Bone marrow (tissue), 2 donors: ENCODE measurements at places on chromosomes 7 and 10.

DNA sequence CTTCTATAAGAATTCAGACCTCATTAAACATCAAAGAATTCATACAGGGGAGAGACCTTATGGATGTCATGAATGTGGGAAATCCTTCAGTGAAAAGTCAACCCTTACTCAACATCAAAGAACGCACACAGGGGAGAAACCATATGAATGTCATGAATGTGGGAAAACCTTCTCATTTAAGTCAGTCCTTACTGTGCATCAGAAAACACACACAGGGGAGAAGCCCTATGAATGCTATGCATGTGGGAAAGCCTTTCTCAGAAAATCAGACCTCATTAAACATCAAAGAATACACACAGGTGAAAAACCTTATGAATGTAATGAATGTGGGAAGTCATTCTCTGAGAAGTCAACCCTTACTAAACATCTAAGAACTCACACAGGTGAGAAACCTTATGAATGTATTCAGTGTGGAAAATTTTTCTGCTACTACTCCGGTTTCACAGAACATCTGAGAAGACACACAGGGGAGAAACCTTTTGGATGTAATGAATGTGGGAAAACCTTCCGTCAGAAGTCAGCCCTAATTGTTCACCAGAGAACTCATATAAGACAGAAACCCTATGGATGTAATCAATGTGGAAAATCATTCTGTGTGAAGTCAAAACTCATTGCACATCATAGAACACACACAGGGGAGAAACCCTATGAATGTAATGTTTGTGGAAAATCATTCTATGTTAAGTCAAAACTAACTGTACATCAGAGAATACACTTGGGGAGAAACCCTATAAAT lies 24.1 kb downstream of the ZNF37A start:
- no peak for DNase-seq

DNA sequence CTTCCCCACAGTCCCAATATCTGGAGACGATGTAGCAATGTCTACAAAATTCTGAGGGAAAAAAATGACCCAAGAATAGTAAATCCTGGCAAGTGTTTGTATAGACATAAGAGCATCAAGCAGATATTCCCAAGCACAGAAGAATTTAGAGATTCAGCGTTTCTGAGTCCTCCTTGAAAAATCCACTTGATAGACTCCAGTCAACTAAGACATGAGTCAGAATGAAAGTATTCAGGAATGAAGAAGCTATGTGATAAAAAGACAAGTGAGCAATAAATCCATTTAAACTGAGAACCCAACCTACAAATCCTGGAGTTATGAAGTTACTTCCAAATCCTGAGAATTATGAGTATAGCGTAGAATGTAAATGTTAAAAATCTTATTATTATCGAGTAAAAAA lies 86.1 kb upstream of the NPY start:
- DNase-seq: no peak

- no peak for DNase-seq
Measured at GRCh38 chr10:2949221-2949947, 118.0 kb upstream of the PFKP start.

DNA sequence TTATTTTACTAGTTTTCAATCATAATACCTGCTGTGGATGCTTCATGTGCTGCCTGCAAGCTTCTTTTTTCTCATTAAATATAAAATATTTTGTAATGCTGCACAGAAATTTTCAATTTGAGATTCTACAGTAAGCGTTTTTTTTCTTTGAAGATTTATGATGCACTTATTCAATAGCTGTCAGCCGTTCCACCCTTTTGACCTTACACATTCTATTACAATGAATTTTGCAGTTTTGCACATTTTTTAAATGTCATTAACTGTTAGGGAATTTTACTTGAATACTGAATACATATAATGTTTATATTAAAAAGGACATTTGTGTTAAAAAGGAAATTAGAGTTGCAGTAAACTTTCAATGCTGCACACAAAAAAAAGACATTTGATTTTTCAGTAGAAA lies 103.0 kb downstream of the PTEN start:
- no peak for DNase-seq

GRCh38 chr7:46558482-46559193 lies 637.6 kb upstream of the IGFBP3 start:
- no peak for DNase-seq

DNA sequence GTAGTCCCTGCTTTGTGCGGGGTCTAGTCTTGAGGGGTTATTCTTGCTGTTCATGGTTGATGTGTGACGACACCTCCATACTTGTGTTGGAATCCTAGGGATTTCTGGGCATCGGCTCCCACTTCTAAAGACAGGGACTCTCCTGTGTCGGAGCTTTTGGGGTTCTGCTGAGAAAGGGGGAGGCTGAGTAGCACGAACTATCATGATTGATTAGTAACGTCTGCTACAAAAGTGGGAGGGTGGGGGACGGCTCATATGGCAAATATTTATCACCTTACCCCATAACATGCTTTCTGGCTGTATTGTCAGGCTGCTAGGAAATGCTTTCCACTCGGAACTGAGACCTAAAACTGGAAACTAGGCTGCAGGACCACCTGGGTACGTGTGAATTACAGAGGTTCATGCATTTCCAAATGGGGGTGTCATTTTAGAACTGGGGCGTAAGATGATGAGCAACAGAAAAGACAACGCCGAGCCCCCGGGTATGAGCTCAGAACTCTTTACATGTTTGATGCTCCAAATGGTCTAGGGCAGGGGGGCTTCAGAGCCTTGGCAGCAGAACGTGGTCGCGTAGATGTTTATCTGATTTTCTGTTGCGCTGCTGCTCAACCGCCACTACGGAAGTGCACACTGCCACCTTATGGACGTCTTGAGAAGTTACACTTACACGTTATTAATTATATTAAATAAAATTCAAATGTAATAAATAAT lies 15.1 kb upstream of the NME8 start:
- DNase-seq: peak; percentile 50

DNA sequence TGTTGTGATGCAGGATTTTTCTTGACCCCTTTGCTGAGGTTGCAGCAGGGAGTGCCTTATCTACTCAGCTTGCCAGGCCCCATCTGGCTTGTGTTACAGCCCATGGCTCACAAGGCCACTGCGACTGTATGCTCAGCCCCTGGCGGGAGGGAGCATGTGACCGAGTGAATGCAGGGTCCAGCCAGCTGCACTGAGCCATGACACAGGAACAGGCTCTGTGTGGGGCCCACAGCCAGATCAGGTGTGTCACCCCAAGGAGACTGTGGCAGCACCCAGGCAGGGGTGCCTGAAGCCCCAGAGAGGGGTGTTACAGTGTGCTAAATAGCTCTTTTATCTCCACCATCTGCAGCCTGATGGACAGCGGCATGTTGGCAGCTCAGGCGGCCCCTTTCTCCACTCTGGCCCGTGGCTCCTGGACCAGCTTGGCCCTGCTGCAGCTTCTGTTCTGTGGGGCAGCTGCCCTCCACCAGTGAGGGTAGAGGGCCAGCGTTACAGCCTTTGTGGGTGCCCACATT lies 2.6 kb upstream of the PCBD1 start:
- no peak for DNase-seq
